Activated CD8-positive, alpha-beta memory T cell treated with anti-CD3 and anti-CD28 coated beads for 24 hours (primary cell): ENCODE measurements at places on chromosomes 5 and 9.

GRCh38 chr5:132526290-132526973 lies 16.9 kb downstream of the IL5 start:
- DNase-seq = peak; percentile 80

DNA sequence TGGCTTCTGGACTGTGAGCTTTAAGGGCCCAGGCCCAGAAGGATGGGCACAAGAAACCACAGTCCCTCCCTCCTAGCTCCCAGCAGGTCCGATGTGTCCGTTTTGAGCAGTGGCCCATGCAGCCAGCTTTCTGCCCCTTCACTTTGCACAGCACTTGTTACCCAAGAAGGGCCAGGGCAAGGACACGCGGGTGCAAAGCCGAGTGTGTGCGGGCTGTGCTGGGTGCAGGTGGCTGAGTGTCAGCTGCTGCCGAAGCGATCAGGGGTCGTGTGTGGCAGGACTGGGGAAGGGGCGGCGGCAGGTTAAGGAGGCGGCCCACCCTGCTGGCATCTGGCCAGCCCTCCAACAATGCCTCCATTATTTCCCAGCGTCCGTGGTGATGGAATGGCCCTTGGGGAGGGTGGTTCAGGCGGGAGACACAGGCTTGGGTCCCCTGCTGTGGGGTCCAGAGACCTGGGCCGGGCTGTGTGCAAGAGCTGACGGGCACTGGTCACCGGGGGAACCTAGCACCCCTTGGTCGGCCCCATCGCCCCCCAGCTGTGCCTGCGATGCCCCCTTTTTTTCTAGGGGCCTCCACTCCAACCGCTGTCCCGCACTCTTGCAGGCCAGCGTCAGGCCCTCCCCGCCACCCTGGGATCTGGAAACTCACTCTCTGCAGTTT lies 653 bp downstream of the LHX3 start:
- DNase-seq = no peak

- no peak for DNase-seq
Measured at GRCh38 chr5:67350618-67351201, 154.1 kb upstream of the CD180 start.

DNA sequence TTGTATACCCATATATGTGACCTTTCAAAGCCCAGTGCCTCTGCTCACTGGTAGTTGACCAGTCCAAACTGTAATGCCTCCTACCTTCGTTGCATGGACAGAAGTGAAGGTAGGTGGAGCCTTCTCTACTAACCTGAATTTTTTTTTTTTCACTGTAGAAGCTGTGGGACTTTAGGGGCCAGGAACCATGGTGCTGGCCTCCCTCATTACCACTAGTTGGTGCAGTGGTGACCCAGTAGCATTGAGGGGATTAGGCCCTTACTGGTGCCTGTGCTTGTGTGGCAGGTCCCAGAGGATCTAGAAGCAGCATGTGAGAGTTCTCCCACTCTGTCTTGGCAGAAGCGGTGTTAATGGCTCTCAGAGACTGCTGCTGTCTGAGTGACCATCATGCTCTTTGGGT lies 2.3 kb downstream of the RALGPS1 start:
- no peak for DNase-seq

GRCh38 chr5:139821806-139822552 lies 26.4 kb downstream of the PSD2 start:
- no peak for DNase-seq

DNA sequence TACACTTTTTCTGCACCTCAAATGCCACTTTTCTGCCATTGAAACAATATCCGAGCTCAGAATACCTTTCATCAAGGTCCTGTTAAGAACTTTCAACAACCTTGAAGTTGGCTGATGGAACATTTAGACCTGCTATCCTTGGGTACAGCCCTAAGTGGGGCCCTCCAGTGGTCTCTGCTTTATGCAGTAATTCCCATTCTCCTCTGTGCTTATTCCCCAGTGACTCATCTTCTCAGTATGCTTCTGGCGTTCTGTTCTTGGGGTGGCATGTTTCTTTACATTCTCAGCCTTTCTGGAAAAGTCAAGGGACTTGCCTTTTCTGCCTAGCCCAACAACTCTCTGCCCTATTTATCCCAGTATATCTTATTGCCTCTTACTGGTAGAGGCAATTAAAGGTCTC lies 7.1 kb downstream of the ANP32B start:
- DNase-seq = no peak

- DNase-seq = no peak
Measured at GRCh38 chr9:87350915-87351314, 146.8 kb upstream of the DAPK1 start.

DNA sequence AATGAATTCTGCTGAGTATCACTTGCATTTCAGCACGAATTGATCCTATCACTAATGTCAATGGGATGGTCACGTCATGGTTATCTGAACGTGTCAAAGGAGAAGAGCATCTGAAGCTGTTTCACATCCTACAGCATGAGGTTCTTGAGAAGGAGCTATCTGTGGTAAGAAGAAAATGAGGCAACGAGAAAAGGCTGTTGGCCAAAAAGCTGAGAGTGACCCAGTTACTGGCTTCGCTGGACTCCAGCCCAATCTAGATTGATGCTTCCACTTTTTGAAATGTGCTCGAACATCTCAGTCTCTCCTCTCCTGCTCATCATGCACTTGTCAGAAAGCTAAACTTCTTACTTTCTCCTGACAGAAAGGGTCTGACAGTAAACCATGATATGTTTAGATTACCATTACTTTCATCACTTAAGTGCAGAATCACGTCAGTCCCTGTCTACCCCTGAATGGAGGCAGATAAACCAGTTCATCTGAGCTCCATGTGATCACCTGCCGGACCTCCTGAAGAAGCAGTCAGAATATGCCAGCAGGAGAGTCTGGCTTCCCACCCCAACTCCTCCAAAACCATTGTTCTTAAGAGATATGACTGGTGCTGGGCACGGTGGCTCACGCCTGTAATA lies 22.5 kb downstream of the MGAT1 start:
- no peak for DNase-seq

DNA sequence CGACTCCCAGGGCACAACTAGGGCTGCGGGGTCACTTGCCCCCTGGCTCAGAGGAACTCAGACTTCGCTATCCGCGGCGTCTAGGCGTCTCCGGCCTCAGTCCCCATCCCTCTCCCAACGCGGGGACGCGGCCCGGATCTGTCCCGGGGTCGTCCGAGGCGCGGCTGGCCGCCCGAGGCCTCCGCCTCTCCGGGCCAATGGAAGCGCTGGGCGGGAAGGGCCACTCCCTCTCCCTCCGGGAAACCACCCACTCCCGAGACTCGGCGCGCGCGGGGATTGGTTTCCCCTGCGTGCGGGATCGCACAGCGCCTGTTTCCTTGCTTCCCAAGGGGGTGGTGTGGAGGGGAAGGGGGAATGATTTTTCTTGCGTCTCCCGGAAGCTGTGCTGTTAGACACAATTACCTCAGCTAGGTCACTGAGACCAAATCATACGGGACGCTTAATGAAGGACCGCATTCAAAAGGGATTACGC lies 38.3 kb downstream of the NR2F1 start:
- no peak for DNase-seq

- no peak for DNase-seq
Measured at GRCh38 chr5:173778784-173779304, 109.3 kb upstream of the CPEB4 start.

DNA sequence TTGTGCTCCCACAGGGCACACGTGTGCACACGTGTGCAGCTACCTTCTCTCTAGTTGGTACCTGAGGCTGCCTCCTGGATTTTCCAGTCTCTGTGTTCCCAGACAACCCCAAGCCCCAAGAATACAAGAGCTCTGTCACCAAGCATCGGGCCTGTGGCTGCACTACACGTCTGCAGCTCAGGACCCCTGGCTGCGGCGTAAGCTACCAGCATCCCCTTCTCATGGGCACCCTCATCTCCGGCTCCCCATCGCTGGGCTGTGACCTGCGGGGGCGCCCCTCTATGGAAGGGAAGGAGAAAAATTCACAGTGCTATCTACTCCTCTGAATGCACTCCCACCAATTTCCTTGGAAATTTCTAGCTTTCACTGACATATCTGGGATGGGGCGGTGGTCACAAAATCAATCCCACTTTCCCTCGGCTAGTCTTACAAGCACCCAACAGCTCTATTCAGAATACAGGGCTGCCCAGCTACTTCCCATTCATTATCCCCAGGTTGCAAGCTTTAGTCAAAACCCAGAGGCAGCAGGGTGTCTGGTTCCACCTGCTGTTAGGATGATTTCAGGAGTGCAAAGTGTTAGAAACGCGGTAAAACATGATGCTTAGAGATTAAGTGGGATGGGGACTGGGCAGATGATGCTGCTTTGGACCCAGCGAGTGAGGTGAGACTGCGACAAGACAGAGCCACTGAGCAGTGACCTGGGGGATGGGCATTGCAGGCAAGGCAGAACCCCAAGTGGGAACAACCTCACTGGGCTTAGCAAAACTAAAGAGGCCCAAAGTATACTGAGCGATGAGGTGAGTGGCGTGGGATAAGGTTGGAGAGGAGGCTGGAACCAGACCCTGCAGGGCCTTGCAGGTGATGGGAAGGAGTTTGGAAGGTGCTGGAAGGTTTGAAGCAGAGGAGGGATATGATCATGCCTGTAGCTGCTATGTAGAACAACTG lies 121.7 kb downstream of the KCNIP1 start:
- DNase-seq = no peak

- DNase-seq = no peak
Measured at GRCh38 chr9:7561527-7562080, 238.0 kb downstream of the DMAC1 start.

GRCh38 chr5:93246090-93246855 lies 334.7 kb downstream of the NR2F1-AS1 start:
- DNase-seq = no peak

DNA sequence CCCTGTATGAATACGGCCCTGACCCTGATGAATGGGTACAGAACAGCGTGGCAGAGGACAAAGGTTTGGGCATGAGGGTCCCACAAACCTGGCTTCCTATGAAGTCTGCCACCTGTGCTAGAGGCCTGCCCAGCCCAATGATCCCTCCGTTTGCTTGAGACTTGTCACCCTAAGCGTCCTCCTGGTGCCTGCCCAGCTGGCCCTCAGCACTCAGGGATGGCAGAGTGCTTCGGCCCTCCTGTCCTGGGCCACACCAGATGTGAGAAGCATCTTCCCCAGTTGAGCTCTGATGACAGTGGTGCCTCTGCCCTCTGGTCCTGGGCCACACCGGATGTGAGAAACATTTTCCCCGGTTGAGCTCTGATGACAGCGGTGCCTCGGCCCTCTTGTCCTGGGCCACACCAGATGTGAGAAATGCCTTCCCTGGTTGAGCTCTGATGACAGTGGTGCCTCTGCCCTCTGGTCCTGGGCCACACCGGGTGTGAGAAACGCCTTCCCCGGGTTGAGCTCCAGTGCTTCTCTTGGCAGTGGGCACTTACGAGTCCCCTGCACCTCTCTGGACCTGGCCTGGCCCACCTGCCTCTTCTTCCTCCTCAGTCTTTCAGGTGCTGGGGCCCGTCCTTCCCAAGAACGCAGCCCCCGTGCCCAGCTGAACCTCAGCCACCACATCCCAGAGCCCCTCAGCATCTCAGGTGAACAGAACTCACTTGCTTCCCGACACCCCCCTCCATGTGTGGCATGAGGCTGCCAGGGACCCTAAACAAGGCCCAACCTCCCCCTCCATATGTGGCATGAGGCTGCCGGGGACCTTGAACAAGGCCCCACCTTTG lies 253.1 kb upstream of the IRX1 start:
- no peak for DNase-seq

DNA sequence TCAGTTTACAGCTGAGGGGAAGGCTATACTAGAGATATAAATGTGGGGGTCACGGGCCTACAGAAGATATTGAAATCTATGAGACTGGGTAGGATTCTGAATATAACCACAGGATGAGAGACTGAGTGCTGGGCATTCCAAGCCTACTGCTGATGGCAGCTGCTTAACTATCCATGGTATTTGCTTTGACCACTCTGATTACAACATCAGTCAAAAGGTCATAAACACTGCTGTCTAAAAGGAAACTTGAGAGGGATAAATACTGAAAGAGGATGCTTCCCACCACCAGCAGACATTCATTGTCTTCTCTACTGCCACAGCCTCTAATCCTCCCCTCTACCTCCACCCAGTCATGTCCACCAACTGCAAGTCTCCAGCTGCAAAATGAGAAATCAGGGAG lies 3.8 kb downstream of the ZNF622 start:
- no peak for DNase-seq

- DNase-seq = no peak
Measured at GRCh38 chr5:666816-667498, 26.2 kb downstream of the TPPP start.

DNA sequence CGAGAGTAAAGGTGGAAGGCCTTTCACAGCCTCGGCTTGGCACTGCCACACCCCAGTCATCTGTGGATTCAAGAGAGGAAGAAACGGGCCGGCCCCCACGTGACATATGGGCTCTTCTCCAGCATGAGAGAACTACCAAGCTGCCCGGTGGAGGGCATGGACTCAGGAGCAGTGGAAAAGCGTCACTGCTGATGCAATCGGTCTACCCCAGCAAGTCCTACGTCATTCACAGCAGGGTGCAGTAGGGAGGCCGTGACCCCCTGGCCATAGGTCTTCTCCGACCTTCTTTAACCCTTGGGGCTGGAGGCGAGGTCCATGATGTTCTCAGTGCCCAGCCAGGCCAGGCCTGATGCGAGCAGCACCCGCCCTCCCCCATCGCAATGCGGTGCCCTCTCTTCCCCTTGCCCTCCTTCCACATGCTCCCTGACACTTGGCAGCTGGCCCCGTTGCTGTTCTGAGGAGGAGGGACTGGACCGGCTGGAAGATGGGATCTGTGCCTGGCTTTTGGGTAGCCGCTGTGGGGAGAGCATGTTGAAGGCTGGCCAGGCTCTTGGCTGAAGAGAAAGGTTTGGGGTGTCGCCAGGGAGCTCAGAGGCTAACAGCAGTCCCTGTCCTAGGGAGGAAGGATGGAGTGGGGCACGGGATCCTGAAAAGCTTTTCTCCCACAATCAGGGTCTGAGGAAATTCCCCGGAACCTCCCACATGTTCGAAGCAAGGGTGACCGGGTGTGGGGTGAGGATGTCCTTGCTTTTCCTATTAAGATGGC lies 89.8 kb downstream of the LIFR start:
- no peak for DNase-seq

GRCh38 chr5:4866817-4867216 lies 273.3 kb upstream of the ADAMTS16 start:
- no peak for DNase-seq
